ENCODE measurements at places on chromosomes 12 and 14.
A peak's percentile ranks its signal among the peaks of the same experiment; 100 is the strongest.

- DNase-seq, result no peak
These were observed 69.4 kb upstream of the EVL start for GRCh38 chr14:99995700-99996356.

GRCh38 chr12:42611571-42612230, 22.2 kb upstream of the PRICKLE1 start:
- DNase-seq, result no peak

DNA sequence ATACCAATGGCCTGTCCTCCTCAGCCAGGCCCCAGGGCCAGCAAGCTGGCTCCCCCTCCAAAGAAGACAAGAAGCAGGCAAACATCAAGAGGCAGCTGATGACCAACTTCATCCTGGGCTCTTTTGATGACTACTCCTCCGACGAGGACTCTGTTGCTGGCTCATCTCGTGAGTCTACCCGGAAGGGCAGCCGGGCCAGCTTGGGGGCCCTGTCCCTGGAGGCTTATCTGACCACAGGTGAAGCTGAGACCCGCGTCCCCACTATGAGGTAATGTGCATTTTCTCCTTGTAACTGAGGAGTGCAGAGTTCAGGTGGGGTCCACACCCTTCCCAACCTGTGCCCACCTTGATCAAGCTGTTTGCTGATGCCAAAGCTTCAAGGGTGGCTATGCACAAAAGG, 23.4 kb downstream of the ACACB start:
- no peak for DNase-seq

DNA sequence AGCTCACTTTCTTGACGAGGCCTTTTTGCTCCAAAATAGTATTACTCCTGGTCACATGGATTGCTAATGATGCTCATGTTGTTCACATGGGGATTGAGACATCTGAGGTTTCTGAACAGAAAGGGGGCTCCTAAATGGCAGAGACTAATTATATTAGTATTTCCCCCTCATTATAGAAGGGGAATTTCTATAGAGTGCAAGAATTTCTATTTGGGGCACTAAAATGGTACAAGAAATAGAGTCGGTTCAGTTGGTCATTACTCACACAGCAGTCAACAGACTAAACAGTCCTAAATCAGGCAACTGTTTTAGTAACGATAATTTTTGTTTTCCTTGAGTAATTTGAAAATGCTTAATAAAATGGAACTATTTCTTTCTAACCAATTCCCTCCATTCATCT, 108.9 kb downstream of the DACT1 start:
- peak; percentile 5 for DNase-seq

DNA sequence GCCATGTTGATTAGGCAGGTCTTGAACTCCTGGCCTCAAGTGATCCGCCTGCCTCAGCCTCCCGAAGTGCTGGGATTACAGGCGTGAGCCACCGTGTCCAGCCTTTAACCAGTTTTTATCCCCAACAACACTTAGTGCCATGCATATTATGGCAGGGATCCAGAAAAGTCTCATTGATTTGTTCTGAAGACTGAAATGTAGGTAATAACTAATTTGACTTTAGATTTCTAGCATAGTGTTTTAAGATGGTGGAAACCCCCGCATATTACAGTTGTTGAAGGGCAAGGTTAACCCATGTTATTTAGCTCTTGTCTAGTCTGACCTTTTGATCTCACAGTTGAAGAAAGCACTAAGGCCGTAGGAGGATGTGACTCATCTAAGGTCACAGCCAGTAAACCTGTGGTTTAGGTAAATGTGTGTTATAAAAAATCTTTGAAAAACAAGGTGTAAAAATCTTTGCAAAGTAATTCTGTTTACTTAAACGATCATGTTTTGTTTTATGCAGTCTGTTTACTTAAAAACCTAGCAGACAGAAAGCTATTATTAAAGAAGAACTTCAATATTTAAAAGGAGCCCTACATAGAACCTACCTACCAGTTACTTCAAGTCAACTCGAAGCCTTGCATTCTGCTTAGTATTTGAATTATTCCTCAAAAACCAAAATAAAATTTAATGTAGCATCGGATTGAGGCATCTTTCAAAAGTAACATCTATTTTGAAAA, 24.8 kb downstream of the BICDL1 start:
- no peak for DNase-seq

- DNase-seq, result no peak
These were observed 27.8 kb downstream of the FAM222A start for GRCh38 chr12:109741286-109741969.

DNA sequence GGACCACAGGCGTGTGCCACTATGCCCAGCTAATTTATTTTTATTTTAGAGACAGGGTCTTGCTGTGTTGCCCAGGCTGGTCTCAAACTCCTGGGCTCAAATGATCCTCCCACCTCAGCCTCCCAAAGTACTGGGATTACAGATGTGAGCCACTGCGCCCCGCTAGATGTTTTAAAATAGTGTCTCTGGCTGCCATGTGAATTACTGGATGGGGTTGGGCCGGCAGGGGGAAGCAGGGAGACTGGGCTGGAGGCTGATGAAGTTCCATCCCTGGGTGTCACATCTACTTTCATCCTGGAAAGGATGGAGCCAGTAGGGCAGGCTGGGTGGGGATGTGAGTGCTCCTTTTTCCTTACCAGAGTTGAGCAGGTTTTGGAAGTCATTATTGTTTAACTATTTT, 46.1 kb downstream of the DNAH10 start:
- peak; percentile 86 for DNase-seq

- no peak for DNase-seq
These were observed 43.6 kb downstream of the AMN start for GRCh38 chr14:102965971-102966655.

DNA sequence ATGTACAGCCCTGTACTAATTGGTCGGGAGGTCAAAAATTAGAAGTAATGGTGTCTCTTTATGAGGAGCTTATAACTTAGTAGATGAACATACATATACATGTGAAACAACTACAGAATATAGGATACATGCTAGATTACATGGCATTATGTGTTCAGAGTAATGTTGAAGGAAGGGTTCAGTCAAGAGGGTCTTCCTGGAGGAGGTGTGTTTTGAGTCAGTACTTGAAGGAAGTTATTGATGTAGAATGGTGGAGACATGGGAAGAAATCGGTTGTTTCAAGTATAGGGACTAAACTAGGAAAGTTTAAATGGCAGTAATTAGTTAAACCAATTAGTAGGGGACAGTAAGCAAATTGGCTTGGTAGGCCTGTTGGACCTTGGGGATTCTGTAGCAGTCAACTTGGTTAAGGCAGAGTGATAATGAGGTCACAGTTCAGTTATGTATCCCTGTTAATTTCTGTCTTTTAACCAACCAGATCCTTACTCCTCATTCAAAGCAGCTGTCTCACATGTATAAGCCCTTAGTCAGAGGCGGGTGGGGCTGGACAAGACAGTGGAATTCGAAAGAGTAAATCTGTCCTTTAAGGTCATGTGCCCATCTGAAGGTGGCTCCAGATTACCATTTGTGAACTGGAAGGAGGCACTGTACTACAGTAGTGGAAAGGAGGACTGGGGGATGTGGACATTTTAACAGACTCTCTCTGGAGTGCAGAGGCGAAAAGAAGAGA, 3.5 kb upstream of the ANKRD52 start:
- peak; percentile 96 for DNase-seq

DNA sequence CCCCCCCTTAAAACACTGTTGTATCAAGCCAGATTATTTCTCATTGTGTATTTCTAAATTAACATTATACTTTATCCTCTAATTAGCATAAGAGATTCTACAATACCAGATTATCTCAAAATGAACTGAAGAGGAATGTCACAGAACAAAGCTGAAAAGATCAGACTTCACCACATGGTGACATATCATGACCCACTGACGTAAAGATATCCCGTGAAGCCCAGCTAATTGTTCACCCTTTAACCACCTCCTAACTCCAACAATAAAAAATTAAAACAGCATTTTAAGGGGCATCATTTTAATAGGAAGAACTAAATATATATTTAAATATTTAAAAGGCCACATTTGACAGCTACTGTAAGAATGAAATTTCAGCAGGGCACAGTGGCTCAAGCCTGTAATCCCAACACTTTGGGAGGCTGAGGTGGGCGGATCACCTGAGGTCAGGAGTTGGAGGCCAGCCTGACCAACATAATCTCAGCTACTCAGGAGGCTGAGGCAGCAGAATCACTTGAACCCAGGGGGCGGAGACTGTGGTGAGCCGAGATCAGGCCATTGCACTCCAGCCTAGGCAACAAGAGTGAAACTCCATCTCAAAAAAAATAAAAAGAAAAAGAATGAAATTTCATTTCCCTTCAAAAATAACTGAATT, 29.0 kb downstream of the CDK17 start:
- no peak for DNase-seq
